ENCODE measurements at places on chromosomes 3 and 15. TPM values are rescaled to one million over a fixed set of nuclear protein-coding genes. Genes with fewer than 3 reads are reported as not detected.

- DNase-seq = no peak
These were observed 6.4 kb upstream of the CCDC33 start for GRCh38 chr15:74229686-74230085.

DNA sequence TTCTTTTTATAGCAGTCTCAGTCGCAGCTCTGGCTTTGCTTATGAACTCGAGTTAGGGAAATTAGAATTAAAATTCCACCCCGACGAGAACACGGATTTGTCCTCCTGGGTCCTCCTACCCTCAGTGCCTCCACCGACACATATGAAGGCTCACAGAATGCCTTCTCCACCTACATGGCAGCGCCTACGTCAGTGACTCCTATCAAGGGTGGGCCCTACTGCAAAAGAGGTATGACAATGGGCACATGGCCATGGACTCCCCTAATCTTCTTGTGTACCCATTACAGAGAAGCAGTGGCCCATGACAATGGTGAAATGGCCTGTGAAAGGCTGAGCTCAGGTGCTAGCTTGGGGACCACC, 173.0 kb upstream of the TLE3 start:
- DNase-seq = no peak

DNA sequence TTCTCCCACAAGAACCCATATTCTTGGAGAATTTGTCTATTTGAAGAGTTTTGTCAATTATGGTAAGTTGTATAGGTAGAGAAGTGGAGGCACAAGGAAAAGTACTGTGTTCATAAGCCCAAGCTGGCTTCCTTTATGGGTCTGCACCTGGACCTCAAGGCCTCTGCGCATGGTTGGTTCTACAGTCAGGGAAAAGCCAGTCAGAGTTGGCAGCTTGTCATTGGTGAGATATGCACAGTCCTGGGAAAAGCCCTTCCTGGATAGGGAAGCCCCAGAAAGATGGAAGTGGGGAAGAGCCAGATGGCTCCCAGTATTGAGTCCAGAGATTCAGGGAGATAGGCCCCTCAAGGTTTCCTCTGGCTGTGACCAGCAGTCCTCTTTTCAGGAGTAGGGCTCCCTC, 15.8 kb downstream of the BOC start:
- no peak for DNase-seq

The PTX3 gene
- 2.9 TPM for polyA plus RNA-seq

GRCh38 chr3:112304611-112305010, 10.6 kb upstream of the SLC9C1 start:
- DNase-seq = no peak

DNA sequence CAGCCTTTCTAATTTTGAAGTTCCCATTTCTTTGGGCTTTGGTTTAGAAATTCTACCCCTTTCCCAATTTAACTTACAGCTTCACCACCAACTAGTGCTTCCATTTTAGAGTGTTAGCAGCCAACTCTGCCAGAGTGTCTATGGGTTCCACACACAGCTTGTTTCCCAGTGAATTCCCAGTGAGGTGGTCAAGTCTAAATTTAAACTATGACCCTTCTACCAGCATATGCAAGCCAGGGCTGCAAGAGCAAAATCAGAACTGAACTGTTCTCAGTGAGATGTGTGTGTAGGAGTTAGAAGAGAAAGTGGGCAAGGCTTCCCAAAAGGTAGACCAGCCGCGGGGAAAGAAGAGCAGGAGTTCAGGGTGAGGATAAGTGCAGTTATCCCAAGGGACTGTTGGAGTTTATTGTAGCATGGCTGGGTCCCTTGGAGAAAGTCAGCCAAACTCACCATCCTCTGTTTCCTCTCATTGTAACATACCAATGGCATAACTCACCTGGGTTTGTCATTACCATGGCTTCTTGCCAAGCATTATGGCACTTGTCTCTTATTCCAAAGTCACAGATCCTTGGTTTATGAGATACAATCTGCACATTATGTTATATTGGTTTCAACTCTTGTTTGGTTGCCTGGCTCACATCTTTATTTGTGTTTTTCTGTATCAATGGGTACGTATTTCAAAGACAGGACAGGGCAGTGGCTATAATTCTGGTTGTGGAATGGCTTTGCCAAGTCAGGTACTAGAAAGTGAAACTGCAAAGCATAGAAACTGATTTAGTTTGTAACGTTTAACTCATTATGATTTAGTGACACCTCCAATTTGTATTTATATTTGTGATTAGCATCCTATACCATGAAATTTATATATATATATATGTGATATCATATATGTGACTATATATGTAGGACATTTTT, 130.2 kb upstream of the UMPS start:
- DNase-seq = no peak

DNA sequence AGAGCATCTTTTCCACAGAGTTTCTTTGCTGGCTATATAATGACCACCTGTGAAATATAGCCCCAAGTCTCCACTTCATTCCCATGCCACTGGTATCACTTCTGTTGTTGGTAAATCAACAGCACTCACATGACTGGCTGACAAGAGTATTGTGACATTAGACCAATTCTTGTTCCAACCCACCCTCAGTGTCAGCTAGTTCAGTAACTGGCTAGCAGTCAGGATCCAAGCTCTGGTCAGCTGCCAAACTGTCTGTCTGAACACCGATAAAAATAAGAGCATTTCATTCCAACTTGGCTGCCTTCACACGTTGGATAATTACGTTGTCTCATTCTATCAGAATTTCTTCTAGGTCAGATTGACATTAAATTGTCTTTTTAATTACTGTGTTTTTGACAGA, 166.5 kb downstream of the USP13 start:
- no peak for DNase-seq

DNA sequence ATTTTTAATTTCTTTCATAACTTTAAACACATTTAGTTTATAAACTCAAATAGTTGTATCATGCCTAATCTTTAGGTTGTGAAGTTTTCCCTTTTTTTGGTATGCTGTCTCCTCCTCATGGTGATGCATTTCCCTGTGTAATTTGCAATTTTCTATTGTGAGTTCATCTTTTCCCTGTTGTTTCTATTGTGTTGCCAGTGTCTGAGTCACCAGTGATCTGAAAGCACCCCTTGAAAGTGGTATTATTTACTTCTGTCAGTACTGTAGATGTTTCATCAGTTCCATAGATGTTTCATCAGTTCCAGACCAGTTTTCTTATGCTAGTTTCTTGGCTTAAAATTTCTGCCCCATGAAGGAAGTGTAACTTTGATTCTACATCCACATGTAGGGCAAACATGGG, 80.6 kb downstream of the OXSM start:
- DNase-seq = no peak

The LCTL gene
- not detected for polyA plus RNA-seq

The CD200 gene
- polyA plus RNA-seq = 22.2 TPM

- no peak for DNase-seq
These were observed 766.5 kb downstream of the NTRK3 start for GRCh38 chr15:87489902-87490665.

DNA sequence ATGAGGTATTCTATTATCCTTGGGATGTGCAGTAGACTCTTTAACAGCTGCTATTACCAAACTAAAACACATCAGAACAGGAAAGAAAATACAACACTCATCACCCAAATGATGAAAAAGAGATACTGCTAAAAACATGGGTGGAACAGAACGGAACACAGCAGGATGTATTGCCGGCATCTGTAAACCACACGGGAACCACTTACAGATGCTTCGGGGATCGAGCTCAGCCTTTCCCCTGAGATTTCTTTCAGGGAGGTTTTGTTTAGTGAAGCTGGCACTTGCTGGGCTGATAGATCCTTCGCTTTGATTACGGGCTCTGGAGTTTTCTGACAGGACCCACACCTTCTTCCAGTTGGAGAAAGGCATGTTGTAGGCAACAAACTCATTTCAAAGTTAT, 182.3 kb upstream of the FAM3D start:
- DNase-seq = no peak

DNA sequence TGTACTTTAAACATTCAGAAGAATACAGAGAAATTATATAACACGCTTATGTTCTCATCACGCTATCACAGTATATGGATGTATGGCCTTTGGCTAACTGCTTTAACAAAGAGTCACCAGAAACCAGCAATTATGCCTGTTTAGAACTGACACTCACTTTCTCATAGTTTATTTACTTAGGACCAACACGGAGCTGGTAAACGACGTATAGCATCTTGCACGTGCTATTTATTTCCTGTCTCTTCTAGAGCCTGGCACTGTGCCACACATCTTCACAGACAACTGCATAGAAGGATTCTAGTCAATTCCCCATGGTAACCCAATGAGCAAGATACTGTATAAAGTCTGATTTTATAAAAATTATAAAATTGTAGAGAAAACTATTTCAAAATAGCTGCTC, 43.6 kb downstream of the TBC1D2B start:
- no peak for DNase-seq

DNA sequence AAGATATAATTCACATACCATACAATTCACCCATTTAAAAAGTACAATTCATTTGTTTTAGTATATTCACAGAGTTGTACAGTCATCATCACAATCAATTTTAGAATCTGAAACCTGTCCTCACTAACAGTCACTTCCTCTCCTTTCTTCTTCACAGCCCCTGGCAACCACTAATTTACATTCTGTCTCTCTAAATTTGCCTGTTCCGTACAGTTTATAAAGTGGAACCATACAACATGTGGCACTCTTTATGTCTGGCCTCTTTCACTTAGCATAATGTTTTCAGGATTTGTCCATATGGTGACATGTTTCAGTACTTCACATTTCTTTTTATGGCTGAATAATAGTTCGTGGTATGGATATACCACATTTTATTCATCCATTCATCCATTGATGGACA, 22.7 kb downstream of the ERICH6 start:
- DNase-seq = no peak

- DNase-seq = no peak
These were observed 110.7 kb downstream of the PLD1 start for GRCh38 chr3:171699601-171700000.

DNA sequence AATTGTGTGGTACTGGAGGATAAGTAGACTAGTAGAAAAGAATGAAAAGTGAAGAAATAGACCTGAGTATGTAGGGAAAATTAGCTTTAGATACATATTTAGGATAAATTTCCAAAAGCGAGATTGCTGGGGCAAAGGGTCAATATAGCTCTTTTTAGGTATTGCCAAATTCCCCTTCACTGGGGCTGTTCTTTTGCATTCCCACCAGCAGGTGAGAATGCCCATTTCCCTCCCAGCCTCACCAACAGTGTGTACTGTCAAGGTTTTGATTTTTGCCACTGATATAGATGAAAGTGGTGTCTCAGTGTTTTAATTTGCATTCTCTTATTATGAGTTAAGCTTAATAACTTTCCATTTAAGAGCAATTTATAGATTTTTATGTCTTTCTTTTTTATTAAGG, 35.7 kb upstream of the BHLHE40 start:
- no peak for DNase-seq

DNA sequence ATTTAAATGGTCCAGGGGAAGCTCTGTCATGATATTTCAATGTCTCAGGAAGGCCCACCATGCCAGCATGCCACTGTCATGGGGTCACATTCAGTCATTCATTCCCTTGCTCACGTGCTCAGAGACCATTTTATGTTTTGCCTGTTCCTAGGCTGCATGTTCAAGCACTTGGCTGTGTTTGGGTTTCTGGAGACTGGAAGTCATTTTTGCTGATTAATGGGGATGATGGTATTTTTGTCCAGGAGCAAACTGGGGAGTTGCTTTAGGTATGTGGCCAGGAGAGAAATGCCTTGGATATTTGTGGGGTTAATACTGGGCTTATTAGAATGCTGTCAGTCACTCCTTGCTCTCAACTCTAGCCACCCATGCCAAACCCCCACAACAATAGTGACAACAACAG, 303.5 kb downstream of the PTPRG start:
- DNase-seq = no peak

- no peak for DNase-seq
These were observed 34.7 kb downstream of the GBE1 start for GRCh38 chr3:81726735-81727134.

- no peak for DNase-seq
These were observed 47.8 kb upstream of the GALNT15 start for GRCh38 chr3:16126634-16127033.

DNA sequence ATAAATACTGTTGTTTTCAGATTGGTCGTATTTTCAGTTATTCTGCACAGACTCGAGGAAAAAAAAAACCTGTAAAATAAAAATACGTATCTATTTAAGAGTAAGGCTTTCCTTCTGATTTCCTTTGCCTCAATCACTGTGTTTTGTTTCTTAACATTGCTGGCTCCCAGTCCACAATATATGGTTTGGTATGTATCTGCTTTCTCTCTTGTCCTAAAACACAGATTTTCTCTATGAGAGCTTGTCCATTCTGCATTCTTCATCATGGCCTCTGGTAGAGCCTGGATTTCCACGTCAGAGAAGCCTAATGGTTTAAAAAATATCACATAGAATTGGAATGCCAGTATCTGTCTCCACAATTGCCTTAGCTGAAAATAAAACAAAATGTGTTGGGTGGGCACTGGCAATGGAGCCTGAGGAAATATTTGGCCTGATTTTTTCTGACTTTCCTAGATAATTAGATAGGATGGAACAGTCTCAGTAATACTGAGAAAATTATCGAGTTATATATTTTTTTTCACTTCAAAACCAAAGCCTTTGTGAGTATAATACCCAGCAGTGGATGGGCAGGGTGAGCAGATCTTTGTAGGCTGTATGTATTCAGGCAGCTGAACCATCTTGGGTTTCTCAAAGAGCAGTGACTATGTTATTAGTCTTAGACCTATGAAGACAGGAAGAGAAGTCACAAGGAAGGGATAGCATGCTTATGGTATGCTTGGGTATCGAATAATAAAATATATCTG, 1.9 kb downstream of the CD200 start:
- no peak for DNase-seq

DNA sequence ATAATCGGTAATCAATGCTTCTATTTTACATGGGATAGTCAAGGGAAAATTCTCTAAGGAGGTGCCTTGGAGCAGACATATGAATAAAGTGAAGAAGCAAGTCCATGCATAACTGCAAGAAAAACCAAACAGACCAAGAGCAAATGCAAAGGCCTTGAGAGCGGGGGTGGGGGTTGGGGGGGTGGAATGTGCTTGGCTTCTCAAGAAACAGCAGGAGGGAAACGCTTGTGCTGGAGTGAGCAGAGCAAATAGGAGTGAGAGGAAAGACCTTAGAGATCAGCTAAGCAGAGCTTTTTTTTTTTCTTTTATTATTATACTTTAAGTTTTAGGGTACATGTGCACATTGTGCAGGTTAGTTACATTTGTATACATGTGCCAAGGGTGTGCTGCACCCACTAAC, 260.8 kb downstream of the ARPP21 start:
- no peak for DNase-seq

DNA sequence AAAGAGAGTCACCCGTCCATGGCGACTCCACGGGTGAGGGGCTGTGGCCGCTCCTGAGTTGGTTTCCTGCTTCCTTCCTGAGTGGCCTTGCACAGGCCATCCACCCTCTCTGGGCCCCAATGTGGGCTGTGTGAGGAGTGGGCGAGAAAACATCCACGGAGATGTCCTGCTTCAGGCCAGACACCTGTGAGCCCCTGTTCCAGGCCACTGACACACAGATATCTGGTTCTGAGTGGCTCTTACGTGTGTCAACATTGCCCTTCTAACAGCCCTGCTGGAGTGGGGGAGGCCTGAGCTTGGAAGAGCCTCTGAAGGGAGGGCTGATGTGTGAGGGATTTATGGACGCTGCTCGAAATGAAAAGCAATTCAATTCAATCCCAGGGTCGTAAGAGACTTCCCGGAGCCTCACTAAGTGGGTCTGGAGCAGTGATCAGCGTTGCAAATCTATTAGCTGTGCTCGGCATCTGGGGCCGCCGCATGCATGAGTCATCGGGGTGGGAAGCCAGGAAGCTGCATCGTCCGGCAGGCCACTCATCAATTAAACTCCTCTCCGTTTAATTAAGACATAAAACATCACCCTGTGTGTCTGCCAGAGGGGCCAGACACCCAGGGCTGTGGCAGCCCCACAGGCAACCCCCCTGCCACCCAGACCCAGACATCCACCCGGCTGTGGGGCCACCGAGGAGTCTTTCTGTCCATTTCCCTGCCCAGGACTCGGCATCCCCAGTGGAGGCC, 20.0 kb upstream of the PRR23E start:
- peak; percentile 50 for DNase-seq

The SLC12A1 gene
- polyA plus RNA-seq = 0.05 TPM

All from pancreas (tissue), 10 donors.